ENCODE measurements at places on chromosomes 12 and 14. TPM values are rescaled to one million over a fixed set of nuclear protein-coding genes. Genes with fewer than 3 reads are reported as not detected.

The KLRG1 gene
- polyA plus RNA-seq = 3.4 TPM

The RERGL gene
- 0.73 TPM for polyA plus RNA-seq

The IL23A gene
- 0.69 TPM for polyA plus RNA-seq

The AHNAK2 gene
- 35.1 TPM for polyA plus RNA-seq

The LMO3 gene
- 1.4 TPM for polyA plus RNA-seq

The ANO4 gene
- 1.4 TPM for polyA plus RNA-seq

The SMOC1 gene
- 2.5 TPM for polyA plus RNA-seq

The SCN8A gene
- polyA plus RNA-seq = 1.8 TPM

The ITGA5 gene
- 101 TPM for polyA plus RNA-seq

The GOLGA5 gene
- 23.3 TPM for polyA plus RNA-seq

The CLEC1A gene
- polyA plus RNA-seq = not detected

The KRT7 gene
- polyA plus RNA-seq = 0.72 TPM

The AKAP3 gene
- 0.97 TPM for polyA plus RNA-seq

The RNASE3 gene
- polyA plus RNA-seq = 0.30 TPM

The TEX52 gene
- not detected for polyA plus RNA-seq

The FAM186B gene
- 2.0 TPM for polyA plus RNA-seq
